AG10803 (cell line): ENCODE measurements at places on chromosomes 3 and 15.
A peak's percentile ranks its signal among the peaks of the same experiment; 100 is the strongest.

- DNase-seq: no peak
Measured at GRCh38 chr15:80620931-80621330, 74.2 kb upstream of the ABHD17C start.

GRCh38 chr3:66431494-66431893 lies 69.3 kb downstream of the LRIG1 start:
- DNase-seq: peak; percentile 88

GRCh38 chr15:97684249-97684648 lies 276.3 kb upstream of the ARRDC4 start:
- DNase-seq: no peak

DNA sequence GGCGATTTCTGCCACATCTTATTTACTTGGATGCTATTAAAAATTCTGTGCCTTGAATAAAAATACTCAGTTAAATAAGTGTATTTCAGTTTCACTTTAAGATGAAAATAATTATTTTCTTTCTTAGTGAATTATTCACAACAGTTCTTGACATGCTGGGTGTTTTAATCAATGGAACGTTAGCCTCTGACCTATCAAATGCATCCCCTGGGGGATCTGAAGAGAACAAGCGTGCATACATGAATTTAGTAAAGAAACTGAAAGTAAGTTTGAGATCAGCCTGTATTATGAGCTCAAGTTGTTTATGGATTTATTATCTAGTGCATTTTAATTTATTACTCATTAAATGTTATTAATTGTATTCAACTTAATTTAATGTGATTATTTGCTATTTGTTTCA lies 597 bp downstream of the P2RY12 start:
- DNase-seq: no peak

- DNase-seq: peak; percentile 48
Measured at GRCh38 chr3:102124282-102124681, 275.0 kb downstream of the NFKBIZ start.

DNA sequence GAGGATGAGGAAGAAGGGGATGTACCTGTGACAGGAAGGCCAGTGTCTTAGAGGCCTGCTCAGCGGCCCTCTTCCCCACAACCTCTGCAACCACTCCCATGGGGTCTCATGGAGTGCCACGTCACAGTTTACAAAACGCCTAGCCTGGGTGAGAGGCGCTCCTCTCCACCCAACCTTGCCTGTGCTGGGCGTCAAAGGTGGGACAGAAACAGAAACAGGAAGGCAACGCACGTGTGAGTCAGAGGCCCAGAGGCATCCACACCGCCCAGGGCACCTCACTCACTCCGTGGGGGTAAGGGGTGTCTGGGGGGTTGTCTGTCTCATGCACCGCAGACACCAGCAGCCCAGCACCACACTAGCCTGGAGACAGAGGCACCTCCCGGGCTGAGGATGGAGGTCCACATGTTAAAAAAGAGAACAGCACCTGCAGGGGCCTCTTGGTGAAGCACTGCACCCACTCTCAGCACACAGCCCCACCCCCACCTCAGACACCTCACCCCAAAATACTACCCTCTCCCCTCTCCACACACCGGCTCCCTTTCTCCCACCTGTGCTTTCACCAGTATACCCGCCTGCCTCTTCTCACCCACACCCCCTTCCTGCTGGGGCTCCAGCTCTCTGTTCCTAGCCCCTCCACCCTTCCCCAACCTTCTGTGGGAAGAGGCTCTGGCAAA lies 4.7 kb upstream of the CALML4 start:
- no peak for DNase-seq

GRCh38 chr3:10336761-10337160 lies 15.8 kb upstream of the SEC13 start:
- no peak for DNase-seq

GRCh38 chr3:7484636-7485035 lies 623.7 kb downstream of the GRM7 start:
- DNase-seq: no peak

- no peak for DNase-seq
Measured at GRCh38 chr3:76134166-76134565, 348.8 kb upstream of the ZNF717 start.

DNA sequence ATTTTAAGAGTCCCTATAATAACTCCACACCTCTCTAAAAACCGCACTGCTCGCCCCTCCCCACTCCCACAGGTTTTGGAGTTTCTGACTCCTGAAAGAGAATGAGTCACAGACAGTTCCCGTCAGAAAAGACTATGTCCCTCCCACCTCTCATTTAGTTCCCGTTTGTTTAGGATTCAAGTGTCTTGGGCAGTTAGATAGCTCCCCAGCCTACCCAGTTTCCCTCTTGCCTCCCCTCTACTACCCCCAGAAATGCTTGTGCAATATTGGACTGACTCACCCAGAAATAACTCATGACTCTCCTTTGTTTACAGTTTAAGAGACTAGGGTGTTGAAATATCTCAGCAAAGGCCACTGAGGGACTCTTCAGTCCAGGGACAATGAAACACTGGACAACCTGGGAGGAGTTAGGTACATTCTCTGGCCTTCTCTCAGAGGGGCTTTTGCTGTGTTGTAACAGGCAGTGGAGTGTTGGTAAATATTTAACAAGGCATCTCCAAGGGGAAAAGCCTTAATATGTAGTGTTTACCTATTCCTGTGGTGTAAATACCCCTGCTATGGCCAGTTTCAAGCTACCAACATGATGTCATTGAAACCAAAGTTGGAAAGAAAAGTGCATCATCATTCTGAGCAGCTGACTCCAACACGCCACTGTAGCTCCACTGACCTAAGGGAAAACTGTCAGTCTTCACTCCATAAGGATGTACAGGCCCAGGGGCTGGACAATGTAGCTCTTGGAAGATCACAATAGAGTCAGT lies 96.1 kb upstream of the CHD2 start:
- peak; percentile 100 for DNase-seq

DNA sequence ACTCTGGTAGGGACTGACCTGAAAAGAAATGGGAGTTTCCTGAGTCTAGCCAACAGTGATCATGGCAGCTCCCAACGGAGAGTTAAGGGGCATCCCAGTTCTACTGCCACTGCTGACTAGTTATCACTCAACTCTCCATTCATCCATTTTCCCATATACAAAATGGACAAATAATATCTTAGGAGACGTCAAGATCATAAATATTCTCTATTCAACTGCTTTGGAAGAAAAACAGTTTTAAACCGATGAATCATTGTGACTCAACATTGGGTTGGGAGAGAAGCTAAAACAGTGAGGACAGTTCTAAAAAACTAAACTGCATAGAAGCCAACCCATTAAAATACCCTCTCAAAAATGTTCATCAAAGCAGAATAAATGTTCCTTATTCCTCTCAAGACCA lies 57.6 kb upstream of the CHRM5 start:
- DNase-seq: peak; percentile 20
